Stimulated activated CD4-positive, alpha-beta T cell treated with anti-CD3 and anti-CD28 coated beads, Interleukin-1b, Interleukin-23, amount 100 ng/mL, for 1 hour (primary cell): ENCODE measurements at places on chromosomes 3 and 15.

DNA sequence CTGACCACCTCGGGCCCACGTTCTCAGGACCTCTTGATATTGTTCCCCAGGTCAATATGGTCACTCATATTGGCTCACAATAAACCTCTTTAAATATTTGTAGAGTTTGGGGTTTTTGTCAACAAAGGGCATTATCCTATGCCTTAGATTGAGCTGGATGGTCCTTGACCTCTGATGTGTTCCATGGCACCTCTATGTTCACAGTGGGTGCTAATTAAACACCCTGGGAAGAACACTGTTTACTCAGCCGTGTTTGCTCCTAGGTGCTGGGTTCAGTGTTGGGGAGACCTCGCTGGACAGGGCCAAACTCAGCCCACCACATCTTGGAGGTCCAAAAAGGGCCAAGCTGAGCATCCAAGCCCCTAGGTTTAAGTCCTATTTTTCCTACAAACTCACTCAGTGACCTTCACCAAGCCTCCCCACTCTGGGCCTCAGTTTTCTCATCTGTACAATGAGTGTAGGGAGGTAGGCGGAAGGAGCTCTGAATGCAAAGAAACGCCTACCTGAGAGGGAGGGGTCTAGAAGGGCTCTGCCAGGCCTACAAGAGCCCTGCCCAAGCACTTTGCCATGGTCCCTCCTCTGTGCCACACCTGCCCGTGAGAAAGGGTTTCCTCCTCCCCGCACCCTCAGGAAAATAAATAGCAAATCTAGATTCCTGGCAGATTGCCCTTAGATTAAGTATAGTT is 7.2 kb downstream of the FAM174B start:
- DNase-seq = no peak

GRCh38 chr3:113495035-113495434 is 19.9 kb downstream of the SPICE1 start:
- no peak for DNase-seq

GRCh38 chr15:65411465-65412071 is 11.2 kb downstream of the IGDCC4 start:
- DNase-seq = no peak

GRCh38 chr15:60479361-60480110 is 594 bp upstream of the ICE2 start:
- no peak for DNase-seq

- DNase-seq = no peak
Measured at GRCh38 chr15:48570822-48571221, 74.7 kb downstream of the FBN1 start.

GRCh38 chr15:44729408-44730127 is 6.8 kb upstream of the TRIM69 start:
- no peak for DNase-seq

DNA sequence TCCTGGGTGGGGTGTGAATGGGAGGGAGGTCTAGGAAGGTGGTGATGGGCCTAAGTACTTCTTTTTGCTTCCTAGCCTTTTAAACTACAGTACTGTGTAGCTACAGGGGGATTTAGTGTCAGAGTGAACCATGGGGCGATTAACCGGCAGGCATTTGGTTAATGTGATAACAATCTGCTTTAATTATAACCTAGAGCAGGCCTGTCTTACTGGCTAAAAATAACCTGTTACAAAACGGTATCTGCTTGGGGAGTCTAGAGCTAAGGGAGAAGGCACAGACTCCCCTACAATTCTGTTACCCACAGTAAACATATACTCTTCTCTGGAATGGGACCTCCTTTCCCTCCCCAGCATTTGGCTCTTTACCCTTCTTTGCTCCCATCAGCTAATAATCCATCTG is 85.4 kb downstream of the RBPMS2 start:
- no peak for DNase-seq

DNA sequence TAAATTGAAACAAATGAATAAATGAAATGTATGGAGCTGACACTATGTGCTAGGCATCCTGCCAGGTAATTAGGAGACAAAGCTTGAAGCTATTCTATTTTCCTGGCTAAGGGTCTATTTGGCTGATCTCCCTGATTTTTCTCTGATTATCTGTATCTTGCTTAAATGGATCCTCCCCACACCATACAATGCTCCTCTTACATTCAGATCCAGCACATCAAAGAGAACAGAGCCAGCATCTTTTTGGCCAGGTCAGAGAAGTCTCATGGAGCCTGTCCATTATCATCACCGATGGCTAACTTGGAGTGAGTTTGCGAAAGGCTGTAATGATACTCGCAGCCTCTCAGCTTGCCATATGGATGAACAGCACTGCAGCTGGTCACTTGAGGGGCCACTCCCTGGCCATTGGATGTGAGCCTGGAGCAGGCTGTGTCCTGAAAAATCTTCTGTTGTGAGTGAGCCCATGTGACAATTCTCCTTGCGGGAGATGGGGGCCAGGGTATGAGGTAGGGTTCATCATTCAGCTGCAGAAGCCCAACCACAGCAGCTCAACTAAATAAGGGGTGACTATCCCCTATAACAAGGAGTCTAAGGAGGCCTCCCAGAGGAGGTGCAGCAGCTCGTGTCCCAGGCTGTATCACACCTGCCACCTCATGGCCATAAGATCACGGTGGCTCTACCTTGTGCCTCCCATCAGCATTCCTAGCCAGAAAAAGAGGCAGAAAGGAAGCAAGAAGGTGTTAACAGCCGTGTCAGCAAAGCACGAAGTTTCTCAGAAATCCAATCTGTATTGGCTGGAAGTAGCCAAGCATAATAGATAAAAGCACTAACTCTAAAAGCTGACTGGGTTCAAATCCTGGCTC is 69.3 kb upstream of the ST8SIA2 start:
- DNase-seq = no peak

GRCh38 chr3:193342551-193342950 is 36.0 kb downstream of the ATP13A5 start:
- no peak for DNase-seq

- no peak for DNase-seq
Measured at GRCh38 chr3:46955157-46955556, 21.4 kb downstream of the CCDC12 start.

DNA sequence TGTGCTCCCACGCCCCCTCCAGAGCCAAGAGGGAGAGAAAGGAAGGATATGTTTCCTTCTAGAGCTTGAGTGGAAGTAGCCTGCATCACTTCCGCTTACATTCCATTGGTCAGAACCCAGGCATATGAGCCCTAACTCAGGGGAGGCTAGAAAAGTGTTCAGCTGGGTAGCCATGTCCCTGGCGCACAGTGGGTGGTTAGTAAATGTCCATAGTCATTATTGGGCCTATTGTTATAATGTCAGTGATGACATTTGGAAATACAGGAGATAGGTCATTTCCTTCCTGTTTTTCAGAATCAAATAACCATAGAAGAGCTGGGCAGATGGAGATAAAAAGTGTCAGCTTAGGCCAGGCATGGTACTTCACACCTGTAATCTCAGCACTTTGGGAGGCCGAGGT is 27.3 kb downstream of the CD276 start:
- DNase-seq = no peak

DNA sequence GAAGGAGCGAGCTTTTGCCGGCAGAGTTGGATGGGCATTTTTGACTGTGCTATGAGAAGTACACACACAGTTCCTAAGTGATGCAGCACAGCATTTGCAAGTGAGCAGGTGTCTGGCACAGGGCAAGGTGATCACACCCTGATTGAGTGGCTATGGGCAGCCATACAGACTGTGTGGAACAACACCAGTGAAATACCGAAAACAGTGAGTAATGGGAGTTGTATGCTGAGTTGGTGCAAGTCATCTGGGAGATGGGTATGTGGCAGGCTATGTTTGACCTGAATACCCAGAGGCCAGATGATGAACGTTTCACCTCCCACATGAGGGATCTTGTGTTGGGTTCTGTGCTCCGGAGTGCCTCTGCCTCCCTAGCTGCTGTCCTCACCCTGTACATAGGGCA is 53.5 kb upstream of the TIPARP start:
- no peak for DNase-seq

- DNase-seq = no peak
Measured at GRCh38 chr15:90030376-90030775, 29.3 kb downstream of the ZNF710 start.

DNA sequence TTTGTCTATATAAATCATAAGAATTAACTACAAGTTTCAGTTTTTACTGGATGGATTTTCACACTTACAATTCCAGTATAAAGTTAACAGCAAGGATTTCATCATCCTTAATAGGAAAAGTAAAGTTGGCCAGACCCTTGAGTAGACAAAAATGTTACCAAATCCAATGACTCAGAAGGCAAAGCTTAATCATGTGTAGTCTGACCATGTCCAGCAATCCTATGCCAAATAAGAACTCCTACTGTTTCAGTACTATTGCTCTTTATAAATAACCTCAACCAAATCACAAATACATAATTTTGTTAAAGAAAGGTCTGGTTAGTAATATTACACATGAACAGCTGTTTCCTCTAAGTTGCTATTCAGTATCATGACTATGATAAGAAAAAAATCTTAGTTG is 35.0 kb downstream of the PLOD2 start:
- DNase-seq = no peak

- DNase-seq = no peak
Measured at GRCh38 chr3:192928720-192929119, 11.1 kb upstream of the MB21D2 start.

DNA sequence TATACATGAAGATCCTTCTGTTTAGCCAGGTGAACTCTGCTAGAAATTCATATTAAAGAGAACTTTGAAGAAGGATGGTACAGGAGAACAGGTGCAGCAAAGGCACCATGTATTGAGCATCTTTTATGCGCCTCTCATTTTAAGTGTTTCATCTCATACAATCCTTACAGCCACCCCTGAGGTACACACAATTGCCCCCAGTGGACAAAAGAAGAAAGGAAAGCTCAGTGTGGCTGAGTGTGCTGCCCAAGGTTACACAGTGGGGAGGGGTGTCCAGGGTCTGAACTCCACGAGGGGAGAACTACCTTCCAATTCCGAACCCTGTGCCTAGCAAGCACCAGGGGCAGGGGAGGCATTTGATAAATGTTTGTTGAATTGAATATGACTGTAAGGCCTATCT is 98.6 kb downstream of the MECOM start:
- no peak for DNase-seq

GRCh38 chr3:53346922-53347260 is 452 bp downstream of the DCP1A start:
- DNase-seq = no peak

DNA sequence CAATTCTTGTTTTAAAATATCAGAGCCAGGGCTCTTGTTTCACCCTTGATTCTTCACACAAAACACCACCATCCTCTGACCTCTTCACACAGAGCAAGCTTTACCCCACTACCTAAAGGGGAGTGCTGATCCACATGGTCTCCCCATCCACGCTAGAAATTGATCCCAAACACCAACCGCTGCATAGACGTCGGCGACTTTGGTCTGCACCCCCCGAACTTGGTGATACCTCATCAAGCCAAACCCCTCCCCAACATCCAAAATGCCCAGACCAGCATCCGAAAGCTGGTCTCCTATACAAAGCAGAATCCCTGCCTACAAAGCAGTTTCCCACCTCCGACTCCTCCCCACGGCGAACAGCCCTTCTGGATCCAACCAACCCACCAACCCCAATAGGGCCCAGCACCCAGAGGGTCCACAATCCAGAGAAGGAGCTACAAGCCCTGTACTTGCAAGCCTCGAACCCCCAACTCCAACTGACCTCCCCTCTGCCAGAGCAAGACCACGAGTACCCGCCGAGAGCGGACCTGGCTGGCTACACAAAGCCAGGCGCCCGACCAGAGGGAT is 25.8 kb upstream of the MTHFS start:
- no peak for DNase-seq

DNA sequence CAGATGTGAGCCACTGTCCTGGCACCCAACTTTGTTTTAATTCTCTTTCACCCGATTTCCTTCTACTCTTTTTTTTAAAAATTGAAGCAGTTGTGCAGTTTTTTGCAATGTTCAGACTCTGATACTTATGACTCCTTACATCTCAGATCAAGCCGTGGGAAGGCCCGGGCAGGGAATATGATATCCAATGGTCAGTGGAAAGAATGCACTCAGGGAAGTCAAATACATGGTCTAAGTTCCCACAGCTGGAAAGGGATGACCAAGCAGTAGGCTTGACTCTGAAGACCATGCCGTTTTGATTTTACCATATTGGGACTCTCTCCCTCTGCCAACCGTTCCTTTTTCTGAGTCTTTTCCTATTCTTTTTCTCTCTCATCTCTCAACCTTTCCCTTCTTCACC is 157.2 kb downstream of the RPLP1 start:
- no peak for DNase-seq

DNA sequence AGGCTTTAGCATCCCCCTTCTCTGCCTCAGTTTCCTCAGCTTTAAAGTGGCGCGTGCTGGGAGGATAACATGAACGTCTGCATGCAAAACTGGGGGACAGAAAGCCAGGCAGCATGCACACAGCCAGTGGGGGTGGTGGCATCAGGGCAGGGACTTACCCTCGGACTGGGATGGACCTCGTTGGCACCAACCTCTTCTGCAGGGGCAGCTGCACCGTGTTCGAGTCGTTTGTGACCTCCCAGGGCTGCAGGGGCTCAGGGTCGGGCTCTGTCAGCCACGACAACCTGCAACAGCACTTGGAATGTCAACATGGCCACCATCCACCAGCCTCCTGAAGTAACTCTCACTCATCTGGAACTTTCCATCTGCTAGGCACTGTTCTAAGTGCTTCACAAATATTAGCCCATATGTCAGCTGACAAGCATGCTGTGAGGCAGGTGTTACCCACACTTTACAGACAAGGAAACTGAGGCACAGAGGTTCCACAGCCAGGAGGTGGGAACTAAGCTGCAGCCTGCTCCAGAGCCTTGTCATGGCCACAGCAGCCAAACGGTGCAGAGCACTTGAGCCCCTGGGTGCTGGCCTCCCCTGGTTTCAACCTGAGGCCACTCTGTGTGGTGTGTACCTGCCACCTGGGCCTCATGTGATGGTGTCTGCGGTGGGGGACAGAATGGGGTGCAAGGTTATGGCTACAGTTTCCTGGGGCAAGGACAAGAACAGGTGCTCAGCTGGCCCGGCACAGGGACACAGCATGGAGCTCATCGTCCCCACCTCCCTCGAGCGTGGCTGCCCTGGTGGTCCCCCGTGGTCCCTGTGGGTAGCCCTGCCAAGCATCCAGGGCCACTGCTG is 6.7 kb downstream of the C3orf22 start:
- DNase-seq = no peak

- DNase-seq = no peak
Measured at GRCh38 chr3:194856296-194856695, 170.6 kb downstream of the FAM43A start.

GRCh38 chr15:64456634-64457108 is 3.7 kb upstream of the ZNF609 start:
- DNase-seq = no peak

DNA sequence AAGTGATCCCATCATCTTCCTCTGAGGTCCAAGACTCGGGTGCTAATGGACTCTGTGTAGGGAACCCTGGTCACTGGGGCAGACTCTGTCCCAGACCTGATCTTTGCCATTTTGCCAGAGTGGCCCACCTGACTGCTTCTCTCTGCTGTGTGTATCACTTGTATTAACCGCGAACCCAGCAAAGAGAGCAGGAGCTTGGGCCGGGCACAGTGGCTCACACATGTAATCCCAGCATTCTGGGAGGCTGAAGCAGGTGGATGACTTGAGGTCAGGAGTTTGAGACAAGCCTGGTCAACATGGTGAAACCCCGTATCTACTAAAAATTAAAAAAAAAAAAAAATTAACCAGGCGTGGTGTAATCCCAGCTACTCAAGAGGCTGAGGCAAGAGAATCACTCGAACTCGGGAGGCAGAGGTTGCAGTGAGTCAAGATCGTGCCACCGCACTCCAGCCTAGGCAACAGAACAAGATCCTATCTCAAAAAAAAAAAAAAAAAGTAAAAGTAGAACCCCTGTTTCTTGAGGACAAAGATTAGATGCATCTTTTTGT is 32.9 kb upstream of the CYP11A1 start:
- no peak for DNase-seq
